ENCODE measurements at places on chromosomes 5 and 9. TPM values are rescaled to one million over a fixed set of nuclear protein-coding genes. Genes with fewer than 3 reads are reported as not detected.

Gene ANKRD34B
- total RNA-seq: 0.03 TPM

Gene FBXO10
- 13.3 TPM for total RNA-seq

Gene PCDHGA10
- 0.35 TPM for total RNA-seq

Gene CCDC180
- total RNA-seq: 6.2 TPM

Gene FAM200C
- 6.3 TPM for total RNA-seq

Gene OCLN
- 39.9 TPM for total RNA-seq

Gene SLC25A48
- total RNA-seq: 0.04 TPM

All from H7 (cell line).